ENCODE measurements at places on chromosomes 2 and 18.

GRCh38 chr2:241334813-241335212, 19.1 kb downstream of the SEPTIN2 start:
- no peak for DNase-seq

DNA sequence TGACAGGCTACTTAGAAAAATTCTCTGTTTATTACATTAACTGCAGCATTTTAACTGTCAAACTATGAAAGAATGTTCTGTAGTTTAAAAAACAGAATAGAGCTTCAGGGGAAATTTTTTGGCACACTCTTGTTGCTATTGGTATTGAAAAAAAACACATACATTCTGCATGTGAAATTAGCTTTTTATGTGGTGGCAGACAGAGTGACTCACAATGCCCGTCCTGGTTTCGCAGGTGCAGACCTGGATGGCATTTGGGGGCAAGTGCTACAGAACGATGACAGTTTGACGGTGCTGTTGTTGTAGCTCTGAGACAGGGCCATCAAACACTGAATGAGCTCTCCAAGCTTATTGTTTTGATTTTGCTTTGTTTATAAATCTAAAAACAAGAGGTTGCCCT, 105.0 kb upstream of the MAP3K20 start:
- DNase-seq, result no peak

GRCh38 chr2:124091721-124092120, 66.6 kb downstream of the CNTNAP5 start:
- no peak for DNase-seq

DNA sequence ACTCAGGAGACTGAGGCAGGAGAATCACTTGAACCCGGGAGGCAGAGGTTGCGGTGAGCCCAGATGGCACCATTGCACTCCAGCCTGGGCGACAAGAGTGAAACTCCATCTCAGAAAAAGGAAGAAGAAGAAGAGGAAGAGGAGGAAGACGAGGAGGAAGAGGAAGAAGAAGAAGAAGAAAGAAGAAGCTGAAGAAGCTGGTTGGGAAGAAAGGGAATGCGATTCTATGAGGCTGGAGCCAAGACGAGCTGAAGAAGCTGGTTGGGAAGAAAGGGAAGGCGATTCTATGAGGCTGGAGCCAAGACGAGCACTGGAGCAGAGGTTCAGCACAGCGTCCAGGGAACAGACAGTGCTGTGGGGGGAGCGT, 30.3 kb upstream of the TAF1B start:
- DNase-seq, result no peak

GRCh38 chr2:121599963-121600651, 49.2 kb downstream of the CLASP1 start:
- DNase-seq, result no peak

- DNase-seq, result no peak
Measured at GRCh38 chr2:229869226-229869625, 52.6 kb downstream of the TRIP12 start.

- no peak for DNase-seq
Measured at GRCh38 chr2:215772003-215772402, 241.3 kb downstream of the MREG start.

- DNase-seq, result no peak
Measured at GRCh38 chr2:85810371-85811179, 56.8 kb downstream of the ATOH8 start.

- no peak for DNase-seq
Measured at GRCh38 chr2:200602584-200602983, 16.8 kb downstream of the AOX1 start.

- no peak for DNase-seq
Measured at GRCh38 chr2:209526561-209526960, 102.7 kb downstream of the MAP2 start.

- DNase-seq, result no peak
Measured at GRCh38 chr18:2897448-2898185, 50.8 kb downstream of the EMILIN2 start.

- DNase-seq, result no peak
Measured at GRCh38 chr2:238169048-238169707, 10.4 kb downstream of the ERFE start.

GRCh38 chr18:59454909-59455727, 96.1 kb upstream of the LMAN1 start:
- no peak for DNase-seq

- no peak for DNase-seq
Measured at GRCh38 chr18:62281684-62282083, 43.4 kb upstream of the TNFRSF11A start.

- no peak for DNase-seq
Measured at GRCh38 chr2:236678307-236678975, 108.8 kb downstream of the ACKR3 start.

DNA sequence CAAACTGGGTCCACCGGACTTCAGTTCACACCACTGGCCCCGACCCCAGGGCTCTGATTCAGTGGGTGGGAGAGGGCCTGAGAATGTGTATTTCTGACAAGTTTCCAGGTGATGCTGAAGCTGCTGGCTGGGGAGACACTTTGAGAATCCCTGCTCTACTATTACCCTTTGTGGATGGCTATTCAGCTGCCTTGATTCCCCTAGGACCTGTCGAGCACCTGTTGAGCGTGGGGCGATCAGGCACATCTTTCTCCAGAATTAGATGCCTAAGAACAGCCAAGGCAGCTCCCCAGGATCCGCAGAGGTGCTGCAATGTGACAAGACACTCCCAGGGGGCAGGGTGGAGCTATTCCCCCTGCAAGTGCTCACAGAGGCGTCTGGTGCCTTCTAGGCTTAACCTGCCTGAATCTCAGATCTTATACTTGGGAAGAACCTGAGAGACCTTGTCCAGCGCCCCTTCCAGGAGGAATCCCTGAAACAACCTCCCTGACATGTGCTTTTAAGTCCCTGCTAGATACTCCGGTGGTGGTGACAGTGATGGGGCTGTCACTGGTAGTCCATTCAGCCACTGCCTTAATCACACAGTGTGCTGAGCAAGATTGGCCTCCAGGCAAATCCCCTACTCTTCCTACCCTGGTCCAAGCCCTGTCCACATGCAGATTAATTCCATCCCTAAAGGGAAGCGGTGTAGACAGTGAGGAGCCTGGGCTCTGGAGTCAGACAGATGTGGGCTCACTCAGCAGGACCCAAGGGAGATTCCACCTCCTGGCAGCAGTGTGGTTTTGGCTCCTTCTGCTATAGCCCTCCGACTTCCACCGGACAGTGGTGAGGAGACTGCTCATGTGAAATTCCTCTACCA, 43.4 kb upstream of the OTOF start:
- peak; percentile 28 for DNase-seq

DNA sequence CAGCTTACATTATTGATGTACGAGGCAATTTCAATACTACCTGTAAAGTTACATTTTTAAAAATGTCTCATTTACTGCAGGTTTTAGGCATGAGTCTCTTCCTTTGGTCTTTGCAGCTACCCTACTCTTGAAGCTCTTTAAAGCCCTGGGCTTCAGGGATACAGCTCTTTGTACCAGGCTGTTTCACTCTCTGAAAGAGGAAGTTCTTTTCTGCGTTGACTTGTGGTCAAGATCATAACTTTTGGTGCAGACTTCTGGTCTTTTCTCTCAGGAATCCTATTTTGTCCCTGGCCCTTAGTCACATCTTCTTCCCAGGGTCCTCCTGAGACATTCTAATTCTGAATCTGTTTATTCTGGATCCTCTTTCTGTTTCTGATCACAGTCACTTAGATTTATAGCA, 16.6 kb upstream of the HRH4 start:
- no peak for DNase-seq

DNA sequence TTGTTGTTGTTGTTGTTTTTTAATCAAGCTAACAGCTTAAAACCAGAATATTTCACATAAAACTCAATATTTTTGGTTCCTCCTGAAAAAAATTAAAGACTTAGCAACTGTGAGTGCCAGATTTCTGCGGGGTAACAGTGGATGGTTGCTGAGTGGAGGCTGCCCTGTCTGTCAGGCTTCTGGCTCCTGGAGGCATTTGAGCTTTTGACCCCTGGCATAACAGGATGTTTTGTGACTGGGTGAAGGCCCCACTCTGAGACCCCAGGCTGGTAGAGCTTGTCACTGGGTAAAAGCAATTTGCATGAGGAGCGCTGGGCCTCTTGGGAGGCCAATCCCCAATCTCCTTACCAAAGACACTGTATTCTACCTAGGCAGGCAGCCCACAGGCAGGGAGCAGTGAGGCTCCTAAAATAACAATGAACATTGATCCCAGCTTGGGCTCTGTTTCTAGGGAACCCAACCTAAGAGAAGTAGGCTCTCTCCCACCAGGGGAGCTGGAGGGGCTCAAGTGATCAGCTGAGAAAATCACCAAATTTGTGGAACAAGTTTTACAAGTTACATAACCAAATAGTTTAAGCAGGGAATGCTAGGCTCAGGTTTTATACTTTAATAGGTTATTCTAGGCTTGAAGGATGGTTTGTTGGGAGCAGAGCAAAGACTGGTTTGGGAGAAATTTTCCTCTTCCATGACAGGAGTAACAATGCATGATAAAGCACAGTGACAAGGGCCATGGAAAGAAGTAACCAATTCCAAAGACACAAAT, 5.9 kb upstream of the SPRED2 start:
- no peak for DNase-seq

GRCh38 chr2:22382479-22383169, 1002.4 kb upstream of the KLHL29 start:
- DNase-seq, result no peak

DNA sequence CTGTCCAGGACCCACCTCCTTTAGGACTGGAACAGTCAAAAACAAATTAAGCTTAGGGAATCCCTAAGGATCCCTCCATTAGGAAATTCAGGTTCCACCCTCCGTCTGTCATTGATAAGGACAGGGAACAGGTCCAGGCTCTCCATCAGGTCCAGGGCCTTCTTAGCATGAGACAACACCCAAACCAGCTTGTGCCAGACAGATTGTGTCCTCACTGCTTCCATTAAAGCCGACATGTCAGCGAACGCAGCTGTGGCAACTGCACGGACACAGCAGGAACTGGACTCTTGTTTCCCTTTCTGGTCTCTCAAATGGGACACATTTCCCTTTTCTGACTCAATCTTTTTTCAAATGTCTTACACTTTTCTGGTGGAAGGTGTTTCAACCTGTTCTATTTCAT, 81.4 kb downstream of the BCL11A start:
- no peak for DNase-seq

DNA sequence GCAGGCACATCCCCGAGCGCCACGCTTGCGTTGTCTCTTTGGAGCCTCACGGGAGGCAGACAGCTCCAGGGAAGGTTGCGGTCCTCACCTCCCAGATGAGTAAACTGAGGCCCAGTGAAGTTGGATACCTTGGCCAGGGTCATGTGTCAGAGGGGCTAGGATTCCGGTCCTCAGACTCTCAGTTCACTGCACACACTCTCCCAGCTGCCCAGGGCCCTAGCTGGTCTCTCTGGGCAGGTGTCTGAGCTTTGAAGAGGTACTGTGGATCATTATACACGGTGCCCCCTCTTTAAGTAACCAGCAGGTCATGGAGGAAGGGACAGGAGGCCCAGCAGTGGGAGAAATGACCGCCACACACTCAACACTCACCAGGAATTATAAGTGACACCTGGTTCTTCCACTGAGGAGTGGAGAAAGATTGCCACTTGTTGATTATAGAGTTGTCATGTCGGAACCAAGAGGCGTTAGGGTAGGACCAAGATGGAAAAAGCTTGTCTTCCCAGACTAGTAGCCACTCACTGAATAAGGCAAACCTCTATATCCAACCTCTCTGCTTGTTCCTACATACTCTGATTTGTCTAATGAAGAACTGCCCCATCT, 588 bp downstream of the TMEM214 start:
- DNase-seq, result no peak

GRCh38 chr2:32922501-32922900, 24.3 kb upstream of the LTBP1 start:
- DNase-seq, result no peak

GRCh38 chr2:181231151-181231550, 226.0 kb upstream of the ITGA4 start:
- DNase-seq, result no peak

GRCh38 chr2:158692372-158693103, 102.6 kb upstream of the DAPL1 start:
- no peak for DNase-seq

DNA sequence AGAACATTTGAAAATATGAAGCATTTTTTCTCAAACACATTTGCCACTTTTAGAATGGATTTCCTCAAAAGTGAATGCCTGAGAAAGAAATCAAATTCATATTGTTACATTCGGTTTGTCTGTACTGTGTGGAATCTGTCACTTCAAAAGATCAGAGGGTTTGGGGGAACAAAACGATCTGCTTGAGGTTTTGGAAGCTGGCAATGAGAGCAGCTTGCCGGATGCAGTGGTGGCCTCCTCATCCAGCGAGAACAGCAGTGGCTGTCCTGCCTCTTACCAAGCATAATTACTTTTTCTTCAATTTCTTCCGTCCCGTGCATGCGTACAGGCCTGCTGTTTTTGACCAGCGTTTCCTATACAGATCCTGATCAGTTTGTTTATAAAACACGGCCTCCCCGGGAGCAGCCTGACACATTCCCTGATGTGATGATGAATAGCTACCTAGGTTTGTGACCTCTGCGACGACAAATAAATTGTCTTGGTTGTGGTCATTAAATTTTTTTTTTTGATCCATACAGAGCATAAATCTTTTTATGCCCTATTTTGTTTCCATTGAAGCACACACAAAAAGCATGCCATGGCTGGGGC, 45.2 kb downstream of the ITGA6 start:
- DNase-seq, result no peak

All from GM19239 (cell line).